ENCODE measurements at places on chromosomes 3 and 15. TPM values are rescaled to one million over a fixed set of nuclear protein-coding genes. Genes with fewer than 3 reads are reported as not detected.

CLPX gene
- total RNA-seq = 45.0 TPM

STAC gene
- total RNA-seq = not detected

MBD4 gene
- total RNA-seq = 44.8 TPM

PARP9 gene
- total RNA-seq = 152 TPM

XCR1 gene
- total RNA-seq = 0.05 TPM

VPS13C gene
- total RNA-seq = 94.1 TPM

IGF2BP2 gene
- 0.80 TPM for total RNA-seq

PLS1 gene
- 5.0 TPM for total RNA-seq

PLOD2 gene
- total RNA-seq = 1.0 TPM

SLC24A5 gene
- total RNA-seq = not detected

UCN2 gene
- not detected for total RNA-seq

LARP6 gene
- not detected for total RNA-seq

ALDH1A2 gene
- total RNA-seq = not detected
